GM18507 (cell line): ENCODE measurements at places on chromosomes 6 and 20.

- DNase-seq, result no peak
These were observed 237.5 kb downstream of the CDC5L start for GRCh38 chr6:44624936-44625573.

GRCh38 chr6:132490024-132490423, 22.9 kb downstream of the STX7 start:
- DNase-seq, result no peak

- DNase-seq, result no peak
These were observed 525 bp downstream of the NCOA7 start for GRCh38 chr6:125791151-125791819.

- no peak for DNase-seq
These were observed 190.1 kb downstream of the SCP2D1 start for GRCh38 chr20:19003366-19004336.

GRCh38 chr20:15645816-15646215, 927.4 kb downstream of the KIF16B start:
- DNase-seq, result no peak

GRCh38 chr20:24936526-24937407, 12.3 kb upstream of the CST7 start:
- no peak for DNase-seq

DNA sequence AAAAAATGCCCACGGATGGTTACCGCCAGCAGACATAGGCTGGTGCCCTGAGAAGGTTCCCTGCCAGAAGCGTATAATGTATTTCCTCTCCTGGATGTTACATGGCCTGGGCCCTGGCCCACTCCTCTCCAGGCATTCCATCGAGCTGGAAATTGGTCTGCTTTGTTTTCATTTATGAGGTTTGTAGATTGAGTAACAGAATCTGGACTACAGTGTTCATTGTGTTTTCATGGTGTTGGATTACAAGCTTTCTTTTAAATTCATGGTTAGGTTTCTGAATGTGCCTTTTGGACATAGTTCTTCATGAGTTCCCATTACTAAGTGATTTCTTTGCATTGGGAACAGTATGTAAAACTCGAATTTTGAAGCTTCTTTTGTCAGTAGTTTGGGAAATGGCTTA, 6.4 kb downstream of the TIAM2 start:
- DNase-seq, result no peak

DNA sequence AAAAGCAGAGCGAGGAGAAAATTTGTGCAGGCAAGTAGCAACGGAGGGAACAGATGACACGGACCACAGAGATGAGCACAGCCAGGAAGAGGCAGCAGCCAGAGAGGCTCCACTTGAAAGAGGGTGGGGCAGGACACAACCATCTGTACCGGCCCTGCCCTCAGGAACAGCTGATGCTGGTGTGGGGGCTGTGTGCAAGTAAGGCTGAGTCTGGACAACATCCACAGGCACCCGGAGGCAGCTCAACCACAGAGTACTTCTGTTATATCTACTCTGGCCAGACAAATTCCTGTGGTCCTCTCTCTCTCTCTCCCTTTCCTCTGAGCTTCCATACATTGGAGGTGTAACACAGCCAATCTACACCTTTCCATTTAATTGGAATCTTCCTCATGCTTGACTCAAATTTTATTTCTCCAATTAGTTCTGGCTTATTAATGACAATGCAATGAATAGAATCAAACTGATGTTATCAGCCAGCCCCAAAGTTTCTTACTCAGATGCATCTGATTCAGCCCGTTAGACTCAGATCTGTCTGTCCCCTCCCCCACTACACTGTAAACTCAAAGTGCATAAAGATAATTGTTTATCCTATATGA, 24.9 kb downstream of the KIF13A start:
- no peak for DNase-seq

DNA sequence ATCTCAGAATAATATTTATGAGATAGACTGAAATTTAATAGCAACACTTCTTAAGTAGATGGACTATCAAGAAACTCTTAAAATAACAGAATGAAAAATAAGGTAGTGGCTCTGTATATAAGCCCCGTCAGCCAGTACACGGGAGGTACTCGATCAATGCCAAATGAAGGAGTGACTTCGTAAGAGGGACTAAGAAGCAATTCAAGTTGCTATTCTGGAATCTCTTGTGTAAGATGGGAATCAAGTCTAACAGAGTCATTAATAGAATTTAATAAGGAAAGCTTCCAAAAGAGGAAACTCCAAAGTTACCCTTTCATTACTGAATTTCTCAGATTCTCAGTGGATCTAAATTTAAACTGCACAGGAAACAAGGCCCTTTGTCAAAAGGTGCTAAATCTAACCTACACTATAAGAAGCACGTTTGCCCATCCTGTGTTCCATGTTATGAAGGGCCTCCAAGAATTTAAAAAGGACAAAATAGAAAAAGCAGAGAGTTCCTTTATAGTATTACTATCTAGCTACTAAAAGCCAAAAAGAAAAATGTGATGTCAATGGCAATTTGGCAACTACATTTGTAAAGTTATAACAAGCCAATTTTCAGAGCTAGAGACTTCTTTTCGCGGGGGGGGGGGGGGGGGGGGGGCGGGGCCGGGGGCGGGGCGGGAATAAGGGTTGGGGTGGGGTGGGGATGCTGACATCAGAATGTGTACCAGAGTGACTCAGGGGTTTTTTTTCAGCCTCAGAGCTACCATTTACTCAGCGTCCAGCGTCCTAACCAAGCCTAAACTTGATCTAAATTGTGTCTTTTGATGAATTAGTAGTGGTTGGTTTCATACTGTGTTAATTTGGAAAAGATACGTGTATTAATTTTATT, 200.6 kb downstream of the GMPR start:
- no peak for DNase-seq

DNA sequence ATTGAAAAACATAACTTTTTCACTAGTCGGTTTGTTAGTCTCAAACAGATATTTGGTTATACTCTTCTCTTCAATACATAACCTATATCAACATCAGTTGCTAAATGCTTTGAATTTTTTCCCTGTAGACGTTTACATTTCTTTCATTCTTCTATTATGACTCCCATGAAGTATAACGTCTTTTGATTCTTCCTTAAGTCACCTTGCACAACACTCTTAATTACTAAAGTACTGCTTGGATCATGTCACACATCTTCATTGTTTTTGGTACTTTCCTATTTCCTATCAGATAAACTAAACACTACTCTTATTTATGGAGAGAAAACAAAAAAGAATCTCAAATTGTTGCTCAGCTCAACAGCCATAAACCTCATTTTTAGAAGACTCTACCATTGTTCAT, 23.0 kb upstream of the BMP5 start:
- no peak for DNase-seq

DNA sequence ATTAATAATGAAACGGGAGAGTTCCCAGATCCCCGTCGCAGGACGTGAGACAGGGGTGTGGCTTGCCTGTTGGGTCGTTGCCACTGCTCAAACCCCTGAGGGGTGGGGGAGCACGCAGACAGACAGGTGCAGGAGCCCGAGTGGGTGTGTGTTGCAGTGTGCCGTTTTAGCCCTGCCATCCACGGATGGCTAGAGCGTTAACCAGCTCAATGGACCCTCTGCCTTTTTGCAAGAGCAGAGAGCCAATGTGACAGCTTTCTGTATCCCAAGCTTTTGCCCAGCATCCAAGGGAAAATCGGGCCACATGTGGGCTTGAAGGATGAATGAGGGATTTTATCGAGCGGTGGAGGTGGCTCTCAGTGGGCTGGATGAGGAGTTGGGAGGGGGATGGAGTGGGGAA, 237.9 kb downstream of the TSHZ2 start:
- DNase-seq, result no peak

GRCh38 chr6:139982652-139983295, 608.3 kb upstream of the CITED2 start:
- no peak for DNase-seq

GRCh38 chr6:128903715-128904114, 20.8 kb downstream of the LAMA2 start:
- DNase-seq, result no peak

DNA sequence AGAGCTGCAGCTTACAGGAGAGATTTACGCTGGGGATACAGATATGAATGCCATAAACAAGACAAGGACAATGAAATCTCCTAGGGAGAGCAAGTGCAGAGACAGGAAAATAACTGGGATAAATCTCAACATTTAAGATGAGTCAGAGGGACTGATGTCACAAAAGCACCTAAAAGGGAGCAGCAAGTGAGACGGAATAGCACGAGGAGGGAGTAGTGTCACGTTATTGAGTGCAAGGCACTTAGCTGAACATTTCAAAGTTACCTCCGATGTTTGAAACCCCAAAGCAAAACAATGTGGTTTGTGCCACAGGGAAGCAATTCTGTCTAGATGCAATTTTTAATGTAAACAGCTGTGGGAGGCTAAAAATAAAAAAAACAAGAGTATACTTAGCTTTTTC, 1131.7 kb upstream of the EYS start:
- DNase-seq, result no peak
